COR-L47 (cell line): ENCODE measurements at places on chromosomes 4 and X.
A peak's percentile ranks its signal among the peaks of the same experiment; 100 is the strongest.

DNA sequence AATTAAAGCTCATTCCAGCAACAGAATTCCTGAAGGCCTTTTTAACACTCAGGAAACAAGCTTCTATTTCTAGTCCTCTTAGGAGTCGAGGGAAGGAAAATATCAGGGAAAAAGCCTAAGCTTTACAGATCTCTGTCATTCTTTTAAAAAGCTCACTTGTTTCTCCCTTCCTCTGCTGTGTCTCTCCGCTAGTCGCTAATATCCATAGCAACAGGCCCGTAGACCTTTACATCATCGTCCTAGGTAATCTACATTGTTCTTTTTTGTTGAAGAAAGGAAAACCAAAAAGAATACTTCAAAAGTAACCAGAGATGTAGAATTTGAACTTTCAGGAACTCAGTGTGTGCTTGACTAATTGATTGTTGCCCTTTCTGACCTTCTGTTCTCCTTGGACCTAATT, 45.9 kb upstream of the MTMR1 start:
- DNase-seq: no peak

DNA sequence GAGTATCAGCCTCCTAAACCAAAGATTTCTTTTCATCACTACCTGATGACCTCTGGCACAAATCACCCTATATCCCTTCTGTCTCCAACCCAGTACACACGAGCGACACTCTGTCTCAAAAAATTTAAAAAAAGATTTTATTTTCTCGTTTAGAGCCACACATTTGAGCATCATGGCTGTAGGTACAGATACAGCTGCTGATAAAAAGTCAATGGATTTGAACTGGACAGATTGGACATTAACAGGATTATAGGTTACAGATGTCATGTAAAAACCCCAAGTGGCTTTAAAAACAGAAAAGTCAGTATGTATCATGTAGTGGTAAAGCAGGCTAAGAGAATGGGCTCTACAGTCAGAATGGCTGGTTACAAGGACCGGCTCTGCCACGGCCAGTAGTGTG, 171.1 kb downstream of the SCFD2 start:
- no peak for DNase-seq

GRCh38 chrX:103309860-103310554, 783 bp downstream of the BEX2 start:
- DNase-seq: peak; percentile 4

- no peak for DNase-seq
Observed at GRCh38 chr4:54554339-54554990, 103.3 kb upstream of the KIT start.

- peak; percentile 86 for DNase-seq
Observed at GRCh38 chr4:118352843-118353533, at the start of gene PRSS12. PRSS12 (minus strand) TSS chr4:118353003; CDS start chr4:118352720, 283 bp downstream.

DNA sequence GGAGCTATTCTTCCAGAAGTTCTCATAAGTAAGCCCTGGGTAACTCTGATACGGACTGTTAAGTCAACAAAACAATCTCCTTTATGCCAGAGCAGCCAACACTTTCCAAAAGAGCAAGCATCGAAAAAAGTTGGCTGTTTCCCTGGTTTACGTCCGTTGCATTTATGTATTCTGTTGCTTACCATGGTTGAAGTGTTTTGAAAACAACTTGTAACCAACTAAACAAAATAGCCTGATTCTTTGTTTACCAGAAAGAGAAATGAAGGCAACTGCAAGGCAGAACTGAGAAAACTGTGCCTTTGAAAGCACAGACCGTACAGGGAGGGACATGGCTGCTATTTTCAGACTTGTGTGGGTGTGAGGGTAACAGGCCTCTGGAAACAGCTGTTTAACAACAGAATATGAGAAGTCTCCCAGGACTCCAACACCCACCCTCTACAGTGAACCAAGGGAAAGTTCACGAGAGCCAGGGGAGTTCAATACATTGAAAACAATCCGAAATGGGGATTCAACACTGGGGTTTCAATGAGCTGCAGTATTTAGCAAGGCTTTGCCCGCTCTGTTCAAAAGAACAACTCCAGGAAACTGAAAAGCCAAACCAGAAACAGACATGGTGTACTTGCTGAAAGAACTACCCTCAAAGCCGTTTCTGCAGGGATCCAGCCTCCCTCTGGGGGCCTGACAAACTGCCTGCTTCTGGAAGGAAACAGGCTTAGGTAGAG, 95.8 kb upstream of the EGFL6 start:
- no peak for DNase-seq
